ENCODE measurements at places on chromosomes 4 and X.

DNA sequence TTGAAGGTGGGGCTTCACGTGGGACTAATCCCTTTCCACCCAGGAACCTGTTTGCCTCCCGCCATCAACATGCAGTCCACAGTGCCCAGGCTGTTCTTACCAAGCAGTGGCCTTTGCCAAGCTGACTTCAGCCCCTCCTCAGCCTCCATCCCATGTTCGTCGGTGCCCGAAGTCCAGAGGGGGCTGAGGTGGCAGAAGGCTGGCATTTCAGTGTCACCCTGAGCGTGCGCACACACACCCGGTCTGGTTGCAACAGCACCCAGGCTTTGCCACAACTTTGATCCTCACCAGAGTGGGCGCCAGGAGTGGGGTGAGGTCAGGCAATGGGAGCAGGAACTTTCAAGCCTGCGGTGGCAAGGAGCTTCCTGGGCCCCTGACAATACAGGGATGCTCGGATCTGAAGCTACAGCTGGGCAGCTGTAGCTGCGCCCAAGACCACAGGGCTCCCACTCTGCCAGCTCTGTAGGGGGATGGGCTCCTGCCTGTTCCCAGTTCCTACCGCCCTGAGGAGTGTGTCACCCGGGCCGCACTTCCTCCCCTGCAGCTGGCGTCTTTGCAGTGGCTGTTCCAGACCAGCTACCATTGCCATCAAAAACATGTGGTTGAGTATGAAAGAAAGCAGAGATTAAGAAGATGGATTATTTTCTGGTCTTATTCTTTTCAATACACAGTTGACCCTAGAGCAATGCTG lies 428.0 kb downstream of the EPHA5 start:
- no peak for DNase-seq

DNA sequence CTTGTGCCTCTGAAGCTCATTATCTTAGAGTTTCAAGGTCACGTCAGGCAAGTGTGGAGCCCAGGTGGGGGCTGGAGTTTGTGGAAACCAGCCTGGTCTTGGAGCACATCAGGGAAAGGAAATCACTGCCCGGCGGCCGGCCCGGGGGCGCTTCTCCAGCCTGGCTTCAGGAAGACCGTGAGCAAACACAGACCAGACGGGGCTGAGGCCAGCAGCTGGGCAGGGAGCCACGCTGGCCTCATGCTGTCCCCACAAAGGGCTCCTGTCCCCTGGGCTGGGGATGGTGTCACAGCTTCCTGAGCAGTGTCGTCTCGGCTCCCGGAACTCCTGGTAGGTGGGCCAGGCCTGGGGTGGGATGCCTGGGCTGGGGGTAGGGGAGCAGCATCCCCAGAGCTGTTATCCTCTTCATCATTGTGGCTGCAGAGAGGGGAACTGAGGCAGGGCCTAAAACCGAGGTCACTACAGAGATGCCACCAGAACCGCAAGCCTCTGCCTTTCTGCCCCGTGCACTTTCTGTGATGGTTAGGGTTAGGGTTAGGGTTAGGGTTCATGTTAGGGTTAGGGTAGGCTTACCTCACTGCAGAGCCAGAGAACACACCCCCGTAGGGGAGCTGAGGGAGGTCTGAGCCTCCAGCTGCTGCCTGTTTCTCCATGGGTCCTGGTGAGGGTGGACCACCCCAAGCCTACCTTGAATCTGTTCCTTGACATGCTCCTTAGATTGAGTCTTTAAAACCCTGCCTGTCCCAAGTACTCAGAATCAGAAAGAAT lies 77.5 kb downstream of the HTRA3 start:
- DNase-seq = no peak

DNA sequence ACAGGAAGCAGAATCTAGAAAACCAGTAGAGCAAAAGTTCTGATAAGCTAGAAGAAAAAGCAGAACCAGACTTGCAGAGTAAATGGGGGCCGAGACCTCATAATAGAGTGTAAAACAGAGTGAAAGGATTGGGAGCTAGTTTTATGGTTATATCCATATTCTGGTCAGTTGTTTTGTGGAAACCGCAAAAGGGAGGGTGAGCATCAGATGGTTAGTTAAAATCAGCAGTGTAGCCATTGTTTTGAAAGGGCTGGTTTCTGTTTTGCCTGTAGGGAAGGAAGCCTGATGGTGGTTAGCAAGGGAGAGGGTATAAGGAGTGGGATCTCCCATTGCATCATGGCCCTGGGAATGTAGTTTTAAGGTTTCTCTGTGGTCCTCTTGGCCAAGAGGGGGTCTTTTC lies 17.2 kb upstream of the CCNI start:
- DNase-seq = no peak

GRCh38 chr4:114922592-114922933 lies 190.9 kb downstream of the NDST4 start:
- DNase-seq = no peak

DNA sequence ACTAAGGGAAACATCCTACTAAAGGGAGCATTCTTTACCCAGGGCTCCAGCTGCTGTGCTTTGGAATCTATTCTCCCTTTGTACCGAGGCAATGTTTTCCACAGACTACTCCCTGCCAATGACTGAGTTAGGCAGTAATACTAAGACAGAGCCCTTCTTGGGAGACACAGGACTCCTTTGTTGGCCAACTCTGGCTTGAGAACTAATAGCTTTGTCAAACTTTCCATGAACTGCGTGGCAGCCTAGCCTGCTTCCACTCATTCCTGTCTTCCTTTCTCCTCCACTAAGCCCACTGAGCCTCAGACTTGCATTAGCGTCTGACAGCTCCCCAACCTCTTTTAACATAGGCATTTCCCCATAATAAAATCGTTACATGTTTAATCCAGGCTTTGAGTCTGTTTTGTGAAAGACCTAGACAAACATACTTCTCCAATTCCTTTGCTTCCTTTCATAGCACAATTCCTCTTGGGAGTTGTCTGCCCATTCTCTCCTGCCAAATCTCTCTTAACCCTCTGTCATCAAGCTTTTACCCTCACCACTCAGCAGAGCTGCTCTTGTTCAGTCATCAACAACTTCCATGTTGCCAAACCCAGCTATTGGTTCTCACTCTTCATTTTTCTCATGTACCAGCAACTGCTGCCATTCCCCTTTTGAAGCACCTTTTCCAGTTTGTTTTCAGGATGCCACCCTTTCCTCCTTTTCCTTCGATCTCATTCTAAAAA lies 300.3 kb upstream of the IGFBP7 start:
- no peak for DNase-seq

- no peak for DNase-seq
These were observed 2.3 kb downstream of the NAT8L start for GRCh38 chr4:2061186-2062131.

DNA sequence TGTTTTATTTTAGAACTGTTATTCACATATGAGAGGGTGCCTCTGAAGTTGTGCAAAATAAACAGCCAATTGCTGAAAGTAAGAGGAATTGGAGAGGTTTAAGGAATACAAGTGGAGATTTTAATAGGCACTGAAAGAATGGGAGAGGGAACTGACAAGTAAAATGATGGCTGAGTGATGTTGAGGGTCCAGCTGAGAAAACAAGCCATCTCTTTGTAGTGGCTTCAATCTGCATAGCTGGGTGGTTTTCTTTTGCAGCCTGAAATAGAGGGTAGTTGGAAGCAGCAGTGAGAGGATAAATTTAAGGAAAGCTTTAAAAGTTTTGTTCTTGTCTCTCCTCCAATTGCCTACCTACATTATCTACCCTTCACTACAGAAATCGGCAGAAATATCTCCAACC lies 106.7 kb upstream of the DGKK start:
- DNase-seq = no peak

- DNase-seq = no peak
These were observed 54.4 kb upstream of the KLF3 start for GRCh38 chr4:38609614-38610013.

GRCh38 chr4:87555773-87556619 lies 26.8 kb upstream of the SPARCL1 start:
- no peak for DNase-seq

DNA sequence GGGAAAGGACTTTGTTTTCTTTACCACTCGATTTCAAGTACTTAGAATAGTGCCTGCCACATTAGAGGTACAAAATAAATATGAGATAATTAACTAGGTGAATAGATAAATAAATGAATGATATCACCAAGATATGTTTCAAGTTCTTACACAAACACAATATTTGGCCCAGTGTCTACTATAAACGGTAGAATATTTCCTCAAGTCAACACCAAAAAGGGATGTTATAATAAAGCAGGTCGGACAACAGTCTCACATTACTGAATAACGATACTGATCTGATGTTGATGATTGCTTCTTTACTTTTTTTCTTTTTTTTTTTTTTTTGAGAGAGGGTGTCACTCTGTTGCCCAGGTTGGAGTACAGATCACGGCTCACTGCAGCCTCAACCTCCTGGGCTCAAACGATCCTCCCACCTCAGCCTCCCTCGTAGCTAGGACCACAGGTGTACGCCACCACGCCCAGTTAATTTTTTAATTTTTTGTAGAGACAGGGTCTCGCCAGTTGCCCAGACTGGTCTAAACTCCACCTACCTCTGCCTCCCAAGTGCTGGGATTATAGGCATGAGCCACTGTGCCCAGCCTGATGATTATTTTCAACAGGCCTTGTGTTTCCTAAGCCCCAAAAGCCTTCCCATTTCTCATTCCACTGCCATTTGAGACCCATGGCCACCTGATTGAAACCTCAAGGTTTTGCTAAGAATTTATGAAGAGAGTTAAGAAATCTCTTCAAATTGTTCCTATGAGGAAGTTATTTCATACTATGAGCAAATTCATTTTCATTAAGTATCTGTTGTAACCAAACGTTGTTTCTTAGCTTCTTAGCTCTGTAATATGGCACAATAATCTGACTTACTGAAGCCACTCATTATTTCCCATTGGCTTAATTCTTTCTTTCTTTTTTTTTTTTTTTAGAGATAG lies 2.3 kb downstream of the MANBA start:
- DNase-seq = no peak

DNA sequence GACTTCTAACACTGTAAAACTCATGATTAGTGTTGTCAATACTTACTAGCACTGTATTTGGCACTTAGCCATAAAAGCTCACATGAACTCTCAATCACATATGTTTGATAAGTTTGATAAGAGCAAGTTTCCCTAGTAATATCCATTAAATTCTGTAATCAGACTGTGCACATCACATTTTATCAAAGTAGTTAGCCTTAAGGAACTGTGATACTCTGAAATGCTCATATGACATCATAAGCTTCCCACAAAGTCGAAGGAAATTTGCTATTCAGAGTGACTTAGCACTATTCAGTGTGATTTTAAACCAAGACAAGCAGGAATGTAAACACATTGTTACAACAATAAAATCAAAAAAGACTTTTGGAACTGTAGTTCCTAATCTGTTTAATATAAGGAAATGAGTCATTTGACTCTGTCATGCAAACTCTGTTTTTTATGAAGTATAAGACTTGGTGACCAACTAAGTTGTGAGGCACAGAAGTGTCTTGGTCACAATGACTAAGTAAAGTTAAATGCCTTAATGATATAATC lies 6.7 kb downstream of the SLC7A11 start:
- no peak for DNase-seq

GRCh38 chr4:155921597-155921996 lies 18.1 kb downstream of the TDO2 start:
- no peak for DNase-seq

GRCh38 chrX:48576108-48576507 lies 1.8 kb downstream of the RBM3 start:
- no peak for DNase-seq

DNA sequence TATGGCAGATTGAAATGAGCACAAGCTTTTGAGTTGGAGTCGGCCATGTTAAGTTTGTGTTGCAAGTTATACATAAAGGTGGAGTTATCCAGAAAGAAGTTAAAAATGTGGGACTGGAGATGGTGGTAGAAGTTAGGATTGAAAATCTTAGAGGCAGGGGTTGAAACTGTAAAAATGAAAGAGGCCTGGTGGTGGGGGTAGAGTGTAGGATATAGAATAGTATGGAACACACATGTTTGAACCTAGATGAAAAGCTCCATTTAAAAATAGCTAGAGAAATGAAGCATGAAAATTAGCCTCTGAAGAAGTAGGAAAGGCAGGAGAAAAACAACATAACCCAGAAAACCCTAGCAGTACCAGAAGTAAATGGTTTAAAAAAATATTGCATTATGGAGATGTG lies 131.8 kb upstream of the ENPEP start:
- DNase-seq = no peak

DNA sequence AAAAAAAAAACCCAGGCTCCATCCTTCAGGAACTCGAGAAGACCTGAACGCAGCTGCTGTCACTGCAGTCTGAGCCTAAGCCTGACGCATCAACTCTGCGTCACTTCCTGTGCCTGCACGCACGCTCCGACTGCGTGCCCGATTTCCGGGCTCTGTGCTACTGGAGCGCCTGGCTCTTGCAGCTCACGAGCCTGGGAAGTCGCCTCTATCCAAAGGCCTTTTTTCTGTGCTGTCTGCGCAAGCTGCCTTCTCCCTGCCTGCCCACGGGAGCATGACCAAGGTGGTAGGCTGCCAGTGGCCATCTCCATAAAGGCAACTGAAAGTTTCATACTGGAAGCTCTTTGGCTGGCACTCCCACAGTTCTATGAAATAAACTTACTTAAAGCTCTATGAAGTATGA lies 9.9 kb upstream of the GASK1B start:
- DNase-seq = no peak

- DNase-seq = no peak
These were observed 89.0 kb downstream of the PHEX start for GRCh38 chrX:22121161-22121560.

GRCh38 chr4:137678796-137679195 lies 146.5 kb upstream of the PCDH18 start:
- DNase-seq = no peak

DNA sequence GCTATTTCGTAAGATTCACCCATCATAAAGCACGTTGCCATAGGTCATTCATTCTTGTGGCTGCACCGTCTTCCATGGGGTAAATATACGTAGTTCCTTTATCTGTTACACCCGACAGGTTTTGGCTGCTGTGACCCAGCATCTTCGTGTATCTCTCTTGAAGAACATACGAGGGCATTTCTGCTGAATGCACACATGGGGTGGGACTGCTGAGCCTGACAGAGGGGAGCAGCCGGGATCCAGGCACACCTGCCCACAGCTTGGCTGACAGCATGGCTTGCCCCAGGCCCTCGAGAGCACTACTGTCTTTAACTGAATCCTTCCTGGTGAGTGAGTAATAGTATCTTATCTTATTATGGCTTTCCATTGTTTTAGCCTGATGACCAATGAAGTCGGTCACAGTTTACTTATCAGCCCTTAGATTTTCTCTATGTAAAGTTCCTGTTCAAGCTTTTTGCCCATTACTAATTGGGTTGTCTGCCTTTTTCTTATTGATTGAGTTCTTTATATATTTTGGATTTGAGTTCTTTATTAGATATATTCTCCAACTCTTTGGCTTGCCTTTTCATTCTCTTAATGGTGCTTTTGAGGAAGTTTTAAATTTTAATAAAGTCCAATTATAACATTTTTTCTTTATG lies 45.0 kb upstream of the MXD4 start:
- peak; percentile 64 for DNase-seq

- DNase-seq = no peak
These were observed 727.9 kb downstream of the CCSER1 start for GRCh38 chr4:90855111-90855510.

Measured in vagina (tissue), 2 donors.